ENCODE measurements at places on chromosomes 16 and 17.
A peak's percentile ranks its signal among the peaks of the same experiment; 100 is the strongest.

DNA sequence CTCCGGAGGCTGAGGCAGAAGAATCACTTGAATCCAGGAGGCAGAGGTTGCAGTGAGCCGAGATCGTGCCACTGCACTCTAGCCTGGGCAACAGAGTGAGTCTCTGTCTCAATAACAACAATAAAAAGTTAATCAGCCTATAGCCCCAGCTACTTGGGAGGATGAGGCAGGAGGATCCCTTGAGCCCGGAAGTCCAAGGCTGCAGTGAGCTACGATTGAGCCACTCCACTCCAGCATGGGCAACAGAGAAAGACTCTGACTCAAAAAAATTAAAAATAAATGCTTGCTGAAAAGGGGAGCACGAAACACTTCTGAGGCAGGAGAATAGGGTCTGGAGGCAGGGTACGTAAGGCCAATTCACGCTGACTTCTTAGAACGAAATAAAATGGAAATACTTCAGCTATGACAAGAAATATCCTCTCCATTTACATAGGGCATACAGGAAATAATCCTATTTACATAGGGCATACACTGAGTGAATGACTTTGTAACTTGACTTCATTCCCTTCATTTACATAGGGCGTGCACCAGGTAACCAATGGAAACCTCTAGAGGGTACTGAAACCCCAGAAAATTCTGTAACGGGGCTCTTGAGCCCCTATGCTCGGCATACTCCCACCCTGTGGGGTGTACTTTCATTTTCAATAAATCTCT lies 3.2 kb upstream of the PRPSAP1 start:
- no peak for DNase-seq

DNA sequence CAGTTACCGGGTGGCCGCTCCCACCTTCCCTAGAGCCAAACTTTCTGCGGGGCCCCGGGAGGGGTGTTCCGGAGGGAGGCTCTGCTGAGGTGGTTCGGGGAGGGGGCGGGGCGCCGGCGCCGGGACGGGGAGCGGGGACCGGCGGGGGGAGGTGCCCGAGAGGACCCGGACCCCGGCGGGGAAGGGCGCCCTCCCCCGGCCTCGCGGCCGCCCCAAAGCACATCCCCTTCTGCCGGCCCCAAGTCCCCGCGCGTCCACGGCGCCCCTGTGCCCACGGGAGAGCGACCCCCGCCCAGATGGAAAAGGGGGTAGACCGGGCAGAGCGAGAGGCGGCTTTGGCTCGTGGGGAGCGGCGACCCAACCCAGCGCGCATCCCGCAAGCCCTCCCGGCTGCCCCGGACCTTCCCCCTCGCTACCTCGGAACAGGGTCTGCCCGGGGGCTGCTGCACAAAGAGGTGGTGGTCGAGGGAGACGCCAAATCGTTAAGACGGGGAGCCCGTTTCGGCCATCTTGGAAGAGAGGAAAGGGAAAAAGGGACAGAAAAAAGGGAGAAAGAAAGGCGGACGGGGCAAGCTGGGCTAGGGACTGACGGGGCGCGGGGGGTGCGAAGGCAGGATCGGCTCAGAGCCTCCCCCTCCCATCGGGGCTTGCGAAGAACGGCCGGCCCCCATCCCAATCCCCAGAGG lies 530 bp downstream of the PCGF2 start:
- DNase-seq: no peak

GRCh38 chr17:2093349-2093748 lies 38.4 kb downstream of the HIC1 start:
- no peak for DNase-seq

GRCh38 chr16:65574326-65574966 lies 452.6 kb upstream of the CDH11 start:
- DNase-seq: no peak

DNA sequence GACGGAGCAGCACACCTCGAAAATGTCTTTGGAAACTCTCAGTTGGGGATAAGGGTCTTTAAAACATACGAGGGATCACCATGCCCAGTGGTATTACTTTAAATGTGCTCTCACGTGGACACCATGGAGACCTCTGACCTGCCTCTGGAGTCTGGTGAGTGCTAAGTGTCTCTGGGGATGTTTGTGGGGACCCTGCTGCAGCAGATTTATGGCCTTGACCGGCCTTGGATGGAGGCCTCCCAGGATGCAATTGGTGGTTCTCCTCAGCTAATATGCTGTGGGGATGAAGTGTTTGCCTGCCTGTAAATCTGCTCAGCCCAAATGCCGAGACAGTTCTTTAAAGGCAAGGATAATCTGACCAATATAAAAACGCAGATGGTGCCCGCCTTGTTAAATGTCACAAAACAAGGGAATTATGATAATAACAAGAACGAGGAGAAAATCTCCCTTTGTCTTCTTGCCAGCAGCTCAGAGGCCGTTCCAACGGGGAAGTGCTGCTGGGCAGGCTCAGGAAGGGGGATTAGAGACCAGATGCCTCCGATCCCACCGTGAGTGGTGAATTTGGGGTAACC lies 154.4 kb downstream of the ABCC12 start:
- no peak for DNase-seq

- DNase-seq: no peak
Measured at GRCh38 chr16:87490096-87490798, 2.6 kb downstream of the ZCCHC14 start.

GRCh38 chr17:67246653-67247415 lies 1.8 kb upstream of the HELZ start:
- DNase-seq: no peak

- peak; percentile 66 for DNase-seq
Measured at GRCh38 chr16:4180511-4180910, 61.4 kb downstream of the SRL start.

GRCh38 chr17:81039854-81040758 lies 5.2 kb downstream of the BAIAP2 start:
- DNase-seq: peak; percentile 42

DNA sequence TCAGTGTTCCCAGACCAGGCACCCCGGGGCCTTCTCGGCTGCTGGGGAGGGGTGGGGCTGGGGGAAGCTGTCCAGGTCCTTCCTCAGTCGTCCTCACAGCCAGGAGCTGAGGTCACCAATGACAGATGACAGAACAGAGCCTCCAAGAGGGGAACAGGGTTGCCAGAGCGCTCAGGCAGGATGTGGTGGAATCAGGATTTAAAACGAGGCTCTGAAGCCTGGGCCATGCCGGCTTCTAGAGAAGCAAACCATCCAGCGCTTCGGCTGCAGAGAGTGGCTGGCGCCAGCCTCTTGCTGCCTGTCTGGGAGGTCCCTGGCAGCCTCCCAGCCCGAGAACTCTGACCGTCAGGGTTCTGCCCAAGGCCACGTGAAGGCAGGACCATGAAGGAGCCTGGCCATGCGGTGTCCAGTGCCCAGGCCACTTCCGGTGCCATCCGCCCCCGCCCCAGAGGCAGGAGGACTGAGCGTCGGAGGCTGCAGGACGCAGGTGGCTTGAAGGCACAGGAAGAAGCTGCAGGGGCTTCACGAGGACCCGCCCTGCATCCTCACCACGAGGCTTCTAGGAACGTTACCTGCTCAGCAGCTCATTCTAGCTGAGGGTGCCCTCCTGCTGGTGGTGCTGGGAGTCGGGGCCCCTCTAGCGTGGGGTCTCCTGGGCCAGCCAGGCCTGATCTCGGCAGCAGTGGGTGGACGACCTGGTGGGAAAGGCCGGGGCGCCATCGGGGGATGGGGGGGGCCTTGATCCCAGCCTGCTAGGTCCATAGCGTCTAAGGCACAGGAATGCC lies 78.5 kb downstream of the KLHDC4 start:
- DNase-seq: no peak

GRCh38 chr17:73689596-73690275 lies 45.5 kb upstream of the SDK2 start:
- DNase-seq: no peak

GRCh38 chr16:56967733-56968132 lies 6.0 kb downstream of the CETP start:
- peak; percentile 46 for DNase-seq

DNA sequence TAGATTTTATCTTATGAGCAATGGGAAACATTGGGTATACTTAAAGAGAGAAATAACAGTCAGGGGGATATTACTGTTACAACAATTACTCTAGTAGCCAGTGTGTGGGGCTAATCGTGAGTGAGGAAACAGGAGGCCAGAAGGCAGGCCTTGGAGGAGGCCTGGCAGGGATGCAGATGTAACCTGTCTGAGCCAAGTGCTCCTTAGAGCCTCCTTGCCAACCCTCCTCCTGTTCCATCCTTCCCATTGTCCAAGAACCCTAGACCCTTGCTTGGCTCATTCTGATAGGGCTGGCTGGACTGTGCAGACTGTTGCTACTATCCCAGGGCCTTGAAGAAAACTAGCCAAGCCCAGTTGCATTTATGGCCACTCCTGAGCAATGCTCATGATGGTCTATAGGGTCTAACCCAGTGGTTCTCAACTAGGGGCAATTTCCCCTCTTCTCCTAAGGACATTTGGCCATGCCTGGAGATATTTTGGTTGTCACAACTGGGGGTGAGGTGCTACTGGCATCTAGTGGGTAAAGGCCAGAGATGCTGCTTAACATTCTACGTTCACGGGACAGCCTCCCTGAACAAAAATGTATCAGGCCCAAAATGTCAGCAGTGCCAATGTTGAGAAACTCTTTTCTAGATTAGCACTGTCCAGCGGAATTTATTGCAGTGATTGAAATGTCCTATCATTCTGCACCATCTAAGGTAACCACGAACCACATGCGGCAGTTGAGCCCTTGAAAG lies 24.4 kb upstream of the WSCD1 start:
- no peak for DNase-seq

- DNase-seq: no peak
Measured at GRCh38 chr16:892536-893255, 78.1 kb downstream of the LMF1 start.

- DNase-seq: peak; percentile 79
Measured at GRCh38 chr17:17511881-17512858, 16.0 kb upstream of the RASD1 start.

- no peak for DNase-seq
Measured at GRCh38 chr16:56336711-56337110, 88.6 kb downstream of the AMFR start.

DNA sequence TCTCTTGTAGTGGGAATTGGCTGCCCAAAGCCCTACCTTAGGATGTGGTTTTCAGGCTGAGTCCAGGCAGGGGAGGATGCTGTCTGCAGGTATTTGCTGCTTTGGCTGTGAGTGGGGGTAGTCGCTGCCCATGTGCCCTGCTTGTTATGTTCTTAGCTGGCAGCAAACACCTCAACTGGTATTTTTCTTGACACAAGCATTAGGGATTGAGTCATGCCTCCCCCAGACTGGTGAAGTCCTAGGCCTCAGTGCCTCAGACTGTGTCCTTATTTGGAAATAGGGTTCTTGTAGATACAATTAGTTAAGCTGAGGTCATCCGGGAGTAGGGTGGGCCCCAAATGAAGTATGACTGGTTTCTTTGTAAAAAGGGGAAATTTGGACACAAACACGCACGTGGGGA lies 808.3 kb upstream of the EEF2KMT start:
- no peak for DNase-seq

GRCh38 chr16:14669776-14670175 lies 24.3 kb downstream of the PLA2G10 start:
- no peak for DNase-seq

DNA sequence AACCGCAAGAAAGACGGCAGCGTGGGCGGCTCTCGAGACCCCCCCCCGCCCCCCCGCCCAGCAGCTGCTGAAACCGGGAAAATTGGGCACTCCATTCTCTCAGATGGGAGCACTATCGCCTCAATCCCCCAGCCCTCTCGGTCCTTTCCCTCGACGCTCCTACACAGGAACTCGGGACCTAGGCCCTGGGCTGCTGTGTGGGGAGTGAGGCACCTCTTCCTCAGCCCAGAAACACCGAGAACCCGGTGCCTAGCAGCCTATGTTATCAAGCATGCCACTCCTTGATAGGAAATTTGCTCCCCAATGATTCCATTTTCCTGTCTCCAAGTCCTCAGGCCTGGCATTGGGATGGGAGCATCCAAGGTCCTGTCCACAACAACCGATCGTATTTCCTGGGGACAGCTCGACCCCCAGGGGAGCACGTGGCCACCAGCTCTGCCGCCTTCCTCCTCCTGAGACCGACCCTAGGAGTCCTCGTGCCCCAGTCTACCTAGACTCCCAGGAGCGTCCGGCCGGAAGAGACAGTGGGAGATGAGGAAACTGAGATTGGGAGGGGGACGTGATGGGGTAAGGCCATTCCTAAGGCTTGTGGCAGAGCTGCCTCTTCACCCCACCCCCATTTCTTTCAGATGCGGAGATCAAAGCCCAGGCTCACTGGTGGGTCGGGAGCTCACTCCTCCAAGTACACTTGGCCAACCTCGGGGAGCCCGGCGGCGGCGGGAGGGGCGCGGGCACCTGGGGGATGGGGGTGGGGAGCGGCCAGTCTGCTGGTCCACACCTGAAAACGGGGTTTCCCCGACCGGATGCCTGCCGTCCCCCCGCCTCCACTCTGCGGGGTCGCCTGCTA lies 17.5 kb upstream of the CBX8 start:
- DNase-seq: no peak

GRCh38 chr16:47132308-47132707 lies 11.4 kb downstream of the NETO2 start:
- no peak for DNase-seq

DNA sequence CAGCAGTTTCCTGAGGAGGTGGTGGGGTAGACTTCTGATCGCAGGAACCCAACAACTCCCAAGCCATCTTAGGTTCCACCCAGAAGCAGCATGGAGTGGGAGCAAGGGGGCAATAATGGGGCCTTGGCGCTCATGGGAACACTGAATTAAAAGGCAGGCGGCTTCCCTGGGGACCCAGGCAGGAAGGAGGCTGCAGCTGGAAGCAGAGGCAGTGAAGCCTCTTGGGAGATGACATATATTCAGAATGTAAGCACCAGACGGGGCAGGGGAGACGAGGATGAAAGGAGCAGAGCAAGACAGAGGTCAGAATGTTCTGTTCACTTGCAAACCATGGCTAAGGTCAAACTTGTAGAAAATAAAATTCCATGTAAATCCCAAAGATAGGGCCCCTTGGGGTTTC lies 2.9 kb downstream of the HIGD1B start:
- no peak for DNase-seq

DNA sequence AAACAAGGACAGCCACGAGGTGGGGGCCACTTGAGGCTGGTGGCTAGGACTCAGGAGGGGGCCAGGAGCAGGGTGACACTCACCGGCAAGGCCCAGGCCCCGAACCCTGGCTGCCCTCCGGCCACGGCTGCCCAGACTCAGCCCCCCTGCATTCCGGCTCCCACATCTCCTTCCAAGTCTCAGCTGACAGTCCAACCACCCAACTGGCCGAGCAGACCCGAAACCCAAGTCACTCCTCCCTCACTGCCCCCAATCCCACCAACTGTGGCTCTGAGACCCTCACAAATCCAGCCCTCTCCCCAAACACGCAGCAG lies 9.4 kb downstream of the HAGH start:
- DNase-seq: no peak

GRCh38 chr17:51016099-51016498 lies 104.6 kb downstream of the SPAG9 start:
- no peak for DNase-seq

Data from MV-4-11 (cell line).